Stimulated activated CD4-positive, alpha-beta T cell treated with anti-CD3 and anti-CD28 coated beads, Interleukin-1b, Interleukin-23, amount 100 ng/mL, for 48 hours (primary cell): ENCODE measurements at places on chromosomes 16 and 17.

DNA sequence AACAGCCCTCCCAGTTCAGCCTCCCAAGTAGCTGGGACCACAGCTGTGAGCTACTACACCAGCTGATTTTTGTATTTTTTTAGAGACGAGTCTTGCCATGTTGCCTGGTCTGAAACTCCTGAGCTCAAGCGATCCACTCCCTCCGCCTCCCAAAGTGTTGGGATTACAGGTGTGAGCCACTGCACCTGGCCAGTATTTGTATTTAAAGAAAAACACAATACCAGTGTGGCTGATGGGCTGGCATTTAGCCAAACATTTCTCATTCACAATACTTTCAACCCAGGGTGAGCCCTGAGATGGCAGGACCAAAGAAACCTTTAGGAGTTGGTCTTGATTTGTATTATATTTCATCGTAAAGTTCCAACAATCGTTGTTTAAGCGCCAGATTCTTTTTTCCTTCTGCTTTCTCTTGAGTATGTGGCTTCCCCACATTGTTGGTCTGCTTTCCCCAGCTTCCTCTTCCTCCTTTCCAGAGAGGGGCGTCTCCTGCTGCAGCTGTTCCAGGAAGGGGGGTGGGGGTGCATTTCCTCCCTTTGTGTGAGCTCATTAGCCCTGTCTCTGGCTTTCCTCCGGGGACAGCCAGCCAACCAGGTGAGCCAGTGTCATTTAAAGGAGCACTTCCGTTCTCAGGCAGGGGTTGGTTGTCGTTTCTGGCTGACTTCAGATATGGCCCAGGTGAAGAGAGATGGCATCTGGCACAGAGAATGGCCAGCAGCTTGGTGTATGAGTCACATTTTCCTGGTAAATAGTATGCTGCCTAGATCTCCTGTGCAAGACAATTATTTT lies 79.9 kb downstream of the GPRC5B start:
- peak; percentile 17 for DNase-seq

- DNase-seq = peak; percentile 64
These were observed 135.8 kb downstream of the WWOX start for GRCh38 chr16:78235168-78235800.

DNA sequence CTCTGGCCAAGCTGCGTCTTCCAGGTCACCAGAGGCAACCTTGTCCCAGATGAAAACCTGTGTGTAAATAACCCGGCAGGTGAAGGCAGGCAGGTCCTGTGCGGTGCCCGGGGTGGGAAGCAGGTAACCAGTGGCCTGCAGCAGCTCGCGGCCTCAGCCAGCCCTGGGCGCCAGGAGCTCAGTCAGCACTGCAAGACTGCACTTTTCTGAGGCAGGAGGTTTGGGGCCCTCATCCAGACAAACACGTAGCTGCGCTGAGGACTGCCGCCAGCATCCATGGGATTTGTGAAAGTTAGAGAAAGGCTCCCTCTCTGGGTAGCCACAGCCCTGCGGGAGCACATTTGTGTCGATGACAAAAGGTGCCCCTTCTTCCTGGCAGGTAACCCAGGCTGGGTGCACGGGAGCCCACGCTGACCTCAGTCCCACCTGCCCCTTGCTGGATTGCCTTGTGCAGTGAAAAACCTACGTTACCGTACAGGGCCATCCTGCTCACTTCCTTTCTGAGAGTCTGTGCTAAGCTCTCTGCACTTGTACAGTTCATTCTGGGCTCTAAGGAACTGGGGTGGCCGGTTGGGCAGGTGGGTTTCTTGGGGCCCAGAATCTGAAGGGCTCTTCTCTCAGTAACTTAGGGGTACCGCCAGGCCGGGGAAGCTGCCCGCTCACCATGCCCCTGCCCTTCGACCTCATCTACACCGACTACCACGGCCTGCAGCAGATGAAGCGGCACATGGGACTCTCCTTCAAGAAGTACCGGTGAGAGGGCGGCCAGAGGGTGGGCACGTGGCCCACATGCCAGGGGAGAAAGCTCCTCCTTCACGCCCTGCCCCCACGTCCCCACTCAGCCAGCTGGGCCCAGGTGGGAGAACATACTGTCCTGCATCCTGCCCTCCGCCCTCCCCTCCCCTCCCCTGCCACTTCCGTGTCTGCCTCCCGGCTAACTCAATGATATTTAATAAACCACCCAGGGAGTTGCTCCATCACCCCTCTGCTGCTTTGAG lies 56.4 kb downstream of the MGAT5B start:
- DNase-seq = no peak

GRCh38 chr17:39926588-39927100 lies 757 bp downstream of the ORMDL3 start:
- DNase-seq = peak; percentile 54

- DNase-seq = no peak
These were observed 17.3 kb downstream of the FAM83G start for GRCh38 chr17:18987230-18987610.
